Posterior cingulate gyrus (tissue), 11 donors: ENCODE measurements at places on chromosomes 1 and 21.

DNA sequence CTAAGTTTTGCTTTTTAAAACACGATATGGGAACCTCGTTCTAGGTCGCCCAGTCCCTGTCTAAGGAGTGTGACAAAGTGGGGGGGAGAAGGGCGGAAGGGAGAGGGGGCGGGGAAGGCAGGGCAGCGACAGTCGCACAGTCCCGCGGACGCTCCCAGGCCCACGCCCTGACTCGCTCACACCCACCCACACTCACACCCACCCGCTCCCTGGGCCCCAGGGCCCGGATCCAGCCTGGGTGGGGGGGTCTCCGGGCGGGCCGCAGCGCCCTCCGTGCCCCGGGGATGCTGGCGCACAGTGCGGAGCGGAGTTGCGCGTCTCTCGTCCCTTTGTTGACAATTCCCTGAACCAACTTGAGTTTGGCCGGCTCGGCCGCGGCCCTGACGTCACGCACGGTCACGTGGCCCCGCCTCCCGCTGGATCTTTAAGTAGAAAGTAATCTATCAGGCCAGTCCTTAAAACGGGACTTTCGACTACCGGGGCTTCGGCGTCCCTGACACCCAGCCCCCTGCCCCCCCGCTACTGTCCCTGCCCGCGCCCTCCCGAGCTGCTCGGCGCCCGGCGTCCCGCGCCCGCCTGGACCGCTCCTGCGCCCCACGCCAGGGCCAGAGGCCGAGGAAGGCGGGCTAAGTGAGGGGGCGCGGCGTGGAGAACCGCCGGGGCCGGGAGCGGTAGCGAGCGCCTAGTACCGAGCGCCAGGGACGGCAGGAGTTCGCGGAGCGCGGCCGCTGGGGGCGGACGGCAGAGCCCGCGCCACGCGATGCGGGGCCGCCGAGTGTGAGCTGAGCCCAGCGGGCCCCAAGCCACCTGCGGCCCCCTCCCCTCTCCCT is at the start of gene FOXD3:
TSS of gene FOXD3 (plus strand) at position 454 of the 830 bp plus-strand sequence. CDS start 492 bp downstream, outside the sequence.
- DNase-seq, result no peak

- DNase-seq, result peak; percentile 78
These were observed 106.9 kb upstream of the TMEM51 start for GRCh38 chr1:15046487-15047165.

DNA sequence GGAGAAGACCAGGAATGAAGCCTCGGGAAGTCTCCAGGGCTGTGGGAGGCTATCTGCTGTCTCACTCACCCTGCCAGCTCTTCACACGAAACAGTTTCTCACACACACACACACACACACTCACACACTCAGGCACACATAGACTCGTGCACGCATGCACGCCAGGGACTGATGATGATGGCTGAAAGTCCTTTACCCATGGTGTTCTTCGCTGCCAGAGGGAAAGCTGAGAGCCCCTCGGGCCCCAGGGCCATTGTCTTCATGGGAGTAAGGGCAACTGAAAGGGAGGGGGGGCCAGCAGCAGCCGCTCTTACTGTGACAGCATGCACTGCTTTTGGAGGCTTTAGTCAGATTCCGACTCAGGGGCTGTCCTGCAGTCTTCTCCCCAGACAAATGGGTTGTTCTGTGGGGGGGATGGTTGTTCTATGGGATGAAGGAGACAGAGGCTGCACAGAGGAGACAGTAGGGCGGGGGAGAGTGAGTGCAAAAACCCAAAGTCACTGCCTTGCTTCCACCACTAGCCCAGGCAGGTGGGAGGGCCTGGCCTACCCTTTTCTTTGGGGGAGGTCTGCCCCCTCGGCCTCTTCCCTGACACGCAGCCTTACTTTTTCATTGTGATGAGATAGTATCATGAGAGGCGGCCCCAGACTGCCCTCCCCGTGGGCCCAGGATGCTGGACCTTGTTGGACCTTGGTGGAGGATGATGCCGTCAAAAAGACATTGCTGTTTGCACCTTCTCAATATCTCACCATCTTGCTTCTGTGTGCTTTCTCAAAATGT is 29.0 kb downstream of the STUM start:
- DNase-seq, result no peak

DNA sequence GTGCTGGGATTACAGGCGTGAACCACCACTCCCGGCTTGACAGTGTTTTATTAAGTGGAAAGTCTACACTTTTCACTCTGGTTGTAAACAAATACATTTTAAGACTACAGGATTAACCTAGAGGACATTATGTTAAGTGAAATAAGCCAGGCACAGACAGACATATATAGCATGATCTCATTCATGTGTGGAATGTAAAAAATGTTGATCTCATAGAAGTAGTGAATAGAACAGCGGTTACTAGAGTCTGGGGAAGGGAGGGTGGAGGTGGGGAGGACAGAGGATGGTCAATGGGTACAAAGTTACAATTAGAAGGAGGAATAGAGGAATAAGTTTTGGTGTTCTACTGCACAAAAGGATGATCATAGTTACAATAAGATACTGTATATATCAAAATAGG is 16.9 kb downstream of the CTH start:
- no peak for DNase-seq

- DNase-seq, result peak; percentile 8
These were observed 15.2 kb upstream of the ALX3 start for GRCh38 chr1:110085671-110086070.

GRCh38 chr21:41726970-41727783 is 39.7 kb downstream of the RIPK4 start:
- peak; percentile 69 for DNase-seq

- no peak for DNase-seq
These were observed 156.1 kb downstream of the KIF26B start for GRCh38 chr1:245310571-245311531.

- DNase-seq, result no peak
These were observed 324.8 kb downstream of the VAV3 start for GRCh38 chr1:107640207-107640606.

DNA sequence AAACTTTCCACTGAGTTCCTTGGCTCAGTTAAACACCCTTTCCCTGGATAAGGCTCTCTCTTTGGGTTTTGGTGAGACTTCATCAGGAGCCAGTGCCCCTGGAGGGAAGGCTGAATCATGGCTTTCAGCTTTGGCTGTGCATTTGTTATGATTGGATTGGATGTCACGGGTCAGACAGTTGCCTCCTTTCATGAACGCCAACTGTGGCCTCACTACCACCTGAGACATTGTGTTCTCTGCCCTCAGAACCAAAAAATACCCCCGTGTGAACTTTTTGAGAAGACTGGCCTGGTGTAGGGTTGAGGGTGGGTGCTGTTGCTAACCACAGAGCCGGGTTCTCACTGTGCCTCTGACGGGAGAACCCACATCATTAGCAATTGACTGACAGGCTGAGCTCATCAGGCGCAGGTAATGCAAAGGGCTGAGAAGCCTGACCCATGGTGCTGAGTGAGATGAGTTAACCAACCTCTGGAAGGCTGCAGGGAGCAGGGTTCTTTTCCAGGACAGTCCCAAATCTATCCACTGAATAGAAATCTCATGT is 65.6 kb downstream of the HHAT start:
- DNase-seq, result no peak

GRCh38 chr1:94555091-94555490 is 13.5 kb upstream of the F3 start:
- no peak for DNase-seq

- no peak for DNase-seq
These were observed 8.4 kb upstream of the GSTM3 start for GRCh38 chr1:109749221-109749620.

DNA sequence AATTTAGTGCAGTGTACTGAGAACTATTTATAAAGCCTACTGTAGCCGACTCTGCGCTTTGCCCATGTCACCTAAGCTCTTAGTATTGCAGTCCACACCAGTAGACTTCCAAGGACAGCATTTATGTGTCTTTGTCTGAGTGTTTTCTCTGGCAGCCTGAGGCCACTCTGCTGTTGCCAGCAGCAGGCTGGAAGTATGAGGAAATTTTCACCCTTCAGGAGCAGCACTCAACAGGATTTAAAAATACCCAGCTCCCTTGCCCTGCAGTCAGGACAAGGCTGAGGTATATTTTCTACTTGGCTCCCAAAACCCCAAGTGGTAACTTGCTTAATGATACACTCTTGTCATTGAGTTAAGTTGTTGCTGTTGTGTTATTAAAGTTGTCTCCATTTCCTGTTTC is 230.1 kb downstream of the SRGAP2C start:
- no peak for DNase-seq

DNA sequence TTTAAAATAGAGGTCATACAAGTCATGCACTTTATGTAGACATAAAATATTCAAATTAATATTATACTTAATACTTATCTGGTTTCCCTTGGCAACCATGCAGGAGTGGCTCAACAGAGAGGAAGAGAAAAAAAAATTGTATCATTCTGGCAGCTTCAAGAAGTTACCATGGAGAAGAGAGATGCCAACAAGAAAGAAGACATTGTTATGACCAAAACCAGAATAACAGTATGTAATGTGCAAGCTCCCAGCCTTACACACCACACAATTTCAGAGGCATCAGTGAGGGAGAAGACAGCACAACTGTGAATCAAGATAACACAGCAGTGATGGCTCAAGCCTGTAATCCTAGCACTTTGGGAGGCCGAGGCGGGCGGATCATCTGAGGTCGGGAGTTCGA is 49.1 kb upstream of the RCOR3 start:
- no peak for DNase-seq

GRCh38 chr21:14383596-14384180 is 742 bp upstream of the HSPA13 start:
- DNase-seq, result no peak

- no peak for DNase-seq
These were observed 574.1 kb downstream of the PTPRU start for GRCh38 chr1:29810121-29811120.

DNA sequence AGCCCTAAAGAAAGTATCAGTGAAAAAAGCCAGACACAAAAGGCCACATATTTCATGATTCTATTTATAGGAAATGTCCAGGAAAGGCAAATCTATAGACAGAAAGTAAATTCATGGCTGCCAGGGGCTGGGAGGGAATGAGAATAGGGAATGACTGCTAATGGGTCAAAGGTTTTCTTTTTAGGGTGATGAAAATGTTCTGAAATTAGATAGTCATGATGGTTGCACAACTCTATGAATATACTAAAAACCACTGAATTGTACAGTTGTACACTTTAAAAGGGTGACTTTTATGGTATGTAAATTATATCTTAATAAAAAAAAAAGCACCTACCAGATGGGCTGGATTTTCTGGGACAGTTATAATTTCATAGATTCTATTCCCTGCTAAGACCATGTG is 114.8 kb downstream of the CNIH3 start:
- DNase-seq, result no peak

DNA sequence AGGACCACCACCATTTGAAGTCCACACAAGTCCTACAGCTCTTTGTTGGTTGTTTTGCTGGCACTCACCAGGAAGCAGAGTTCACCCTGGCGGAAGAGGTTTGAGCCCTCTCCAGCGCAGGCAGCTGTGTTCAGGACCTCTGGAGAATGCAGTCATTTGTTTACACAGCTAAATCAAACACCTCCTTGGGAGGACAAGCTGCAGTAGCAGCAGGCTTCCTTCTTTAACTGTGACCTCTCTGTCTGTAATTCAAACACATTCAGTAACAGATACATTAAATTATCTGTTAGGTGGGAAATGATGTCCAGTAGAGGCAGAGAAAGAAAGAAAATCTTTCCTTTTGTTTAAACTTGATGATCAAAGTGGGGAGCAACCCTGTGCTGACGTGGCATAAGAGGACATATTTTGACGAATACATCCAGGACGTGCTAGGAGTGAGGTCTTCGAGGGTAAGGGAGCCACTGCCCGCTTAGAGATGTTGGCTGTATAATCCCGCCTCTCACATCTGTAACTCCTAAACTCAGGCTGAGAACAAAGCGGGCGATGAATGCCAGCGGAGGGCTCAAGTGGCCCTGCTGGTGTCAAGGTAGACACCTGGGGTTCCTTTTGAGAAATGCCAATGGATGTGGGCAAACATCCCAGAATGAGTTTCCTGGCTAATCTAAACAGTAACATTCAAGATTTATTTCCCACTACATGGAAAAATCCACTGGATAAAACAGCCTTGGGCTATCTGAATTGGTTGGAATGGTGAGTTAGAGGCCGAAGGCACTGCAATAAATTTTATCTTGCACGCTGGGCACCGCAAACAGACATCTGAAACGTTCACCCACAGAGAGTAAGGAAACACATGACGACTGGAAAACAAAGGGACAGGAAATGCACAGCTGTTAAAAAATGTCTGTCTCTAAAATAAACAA is 51.7 kb downstream of the ABCA4 start:
- no peak for DNase-seq

DNA sequence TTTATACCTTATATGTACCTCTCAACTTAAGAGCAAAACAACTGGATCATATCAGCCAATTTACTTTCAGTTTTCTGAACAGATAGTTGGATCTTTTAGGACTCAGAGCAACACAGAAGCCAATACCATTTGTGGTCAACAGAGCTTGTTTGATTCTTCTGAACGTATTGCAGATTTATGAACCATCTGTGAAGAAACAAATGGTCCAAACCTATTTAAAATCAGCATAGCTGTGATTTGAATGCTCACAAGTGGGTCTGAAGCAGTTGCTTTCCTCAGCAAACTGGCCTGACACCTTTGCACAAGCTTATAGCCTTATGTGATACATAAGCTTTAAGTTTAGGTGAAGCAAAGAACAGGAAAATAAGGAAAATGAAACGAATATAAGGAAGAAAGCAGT is 147.6 kb downstream of the LRRIQ3 start:
- no peak for DNase-seq

- DNase-seq, result no peak
These were observed 567.6 kb downstream of the MRPL39 start for GRCh38 chr21:25039461-25040380.

DNA sequence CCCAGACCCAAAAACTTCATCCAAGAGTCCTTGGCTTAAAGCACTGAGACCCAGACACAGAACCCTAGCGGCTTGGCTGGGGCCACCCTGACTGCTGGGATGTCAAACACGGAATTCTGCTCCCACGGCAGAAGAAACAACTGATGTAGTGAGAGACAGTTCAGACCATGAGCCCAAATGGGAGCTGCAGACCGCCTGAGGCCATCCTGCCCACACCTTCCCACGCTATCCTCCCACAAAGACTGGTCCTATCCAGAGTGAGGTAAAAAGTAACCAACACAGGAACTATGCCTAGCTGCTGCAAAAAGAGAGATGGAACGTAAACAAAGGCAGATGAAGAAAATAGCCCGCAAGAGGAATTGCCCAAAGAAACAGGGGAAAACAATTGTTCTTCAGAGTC is 203.3 kb downstream of the PTPRU start:
- DNase-seq, result no peak

DNA sequence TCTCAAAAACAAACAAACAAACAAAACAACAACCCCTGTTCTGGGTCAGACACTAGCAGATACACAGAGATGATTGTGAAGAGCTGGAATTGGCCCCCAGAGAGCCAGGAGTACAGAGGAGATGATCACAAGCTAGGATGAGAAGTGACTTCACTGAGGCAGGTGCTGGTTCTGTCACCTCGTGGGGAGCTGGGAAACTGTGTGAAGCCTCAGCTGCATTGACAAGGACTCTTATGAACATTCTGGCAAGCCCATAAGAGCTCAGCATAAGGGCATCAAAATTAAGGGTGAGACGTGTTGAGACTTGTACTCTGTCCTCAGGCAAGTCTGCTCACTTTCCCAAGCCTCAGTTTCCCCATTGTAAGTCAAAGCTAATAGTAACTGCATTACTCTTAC is 14.7 kb upstream of the PTP4A2 start:
- no peak for DNase-seq
